RPMI7951 (cell line): ENCODE measurements at places on chromosomes 13 and 19.

DNA sequence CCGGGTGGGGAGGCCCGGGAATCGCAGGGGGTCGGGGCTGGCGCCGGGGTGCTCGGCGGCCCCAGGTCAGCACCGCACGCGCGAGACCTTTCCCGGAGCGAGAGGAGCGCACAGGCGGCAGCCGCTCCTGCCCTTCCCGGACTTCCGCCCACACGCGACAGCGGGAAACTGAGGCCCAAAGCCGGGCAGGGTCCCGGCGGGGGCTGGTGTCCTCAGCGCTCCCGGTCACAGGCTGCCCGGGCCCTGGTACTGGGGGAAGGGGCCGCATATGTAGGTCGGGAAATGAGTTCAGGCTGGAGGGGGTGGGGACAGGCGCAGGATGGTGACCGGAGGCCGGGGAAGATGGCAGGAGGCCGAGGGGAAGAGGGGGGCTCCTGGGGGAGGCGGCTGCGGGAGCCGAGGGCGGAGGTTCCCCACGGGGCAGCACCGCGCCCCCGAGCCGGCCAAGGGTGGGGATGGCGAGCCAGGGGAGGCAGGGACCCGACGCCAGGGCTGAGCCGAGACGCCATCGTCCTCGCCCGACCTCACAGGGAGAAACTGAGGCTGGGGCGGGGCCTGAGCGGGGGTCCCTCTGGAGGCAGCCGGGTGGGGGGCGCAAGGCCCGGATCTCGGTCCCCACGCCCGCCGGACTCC, 662 bp downstream of the CBARP start:
- no peak for DNase-seq

DNA sequence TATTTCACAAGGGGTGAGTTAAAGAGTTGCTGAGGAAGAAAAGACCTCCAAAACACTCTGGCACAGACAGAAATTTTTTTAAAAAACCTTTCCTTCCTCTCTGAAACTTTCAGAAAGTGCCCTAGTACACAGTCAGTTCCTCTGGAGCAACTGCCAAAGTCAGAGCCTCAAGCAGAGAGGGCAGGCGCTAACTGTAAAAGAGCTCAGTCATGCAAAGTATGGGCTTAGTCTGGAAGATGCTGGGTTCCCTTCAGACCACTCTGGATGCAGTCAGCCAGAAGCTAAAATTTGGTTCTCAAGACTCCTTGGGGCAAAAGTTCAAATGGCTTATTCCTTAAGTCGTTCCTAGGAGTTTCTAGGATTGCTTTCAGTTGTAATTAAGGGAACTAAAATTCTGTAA, 671.6 kb downstream of the PCDH9 start:
- DNase-seq: no peak

DNA sequence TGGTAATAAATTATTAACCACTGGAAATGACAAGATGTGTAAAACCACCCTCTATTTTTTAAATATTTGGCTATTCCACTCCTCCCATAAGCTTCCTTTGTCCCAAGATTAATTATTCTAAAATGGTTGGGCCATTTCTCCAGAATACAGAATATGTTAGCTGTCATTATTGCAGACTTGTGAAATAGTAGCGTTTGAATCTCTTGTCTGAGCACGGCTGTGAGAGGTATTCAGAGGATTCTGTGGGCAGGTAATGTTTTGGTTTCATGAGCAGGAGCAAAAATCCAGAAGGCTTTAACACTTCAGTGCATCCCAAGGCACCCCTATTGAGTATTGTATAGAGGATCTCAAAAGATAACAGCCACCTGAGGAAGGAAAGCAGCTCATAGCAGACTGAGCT, 256.0 kb downstream of the UQCRFS1 start:
- DNase-seq: no peak

- no peak for DNase-seq
Measured at GRCh38 chr13:67155898-67156722, 74.0 kb downstream of the PCDH9 start.

GRCh38 chr13:78228940-78229339, 310.3 kb upstream of the EDNRB start:
- DNase-seq: no peak

GRCh38 chr19:355134-355533, 10.5 kb upstream of the MIER2 start:
- peak; percentile 27 for DNase-seq

DNA sequence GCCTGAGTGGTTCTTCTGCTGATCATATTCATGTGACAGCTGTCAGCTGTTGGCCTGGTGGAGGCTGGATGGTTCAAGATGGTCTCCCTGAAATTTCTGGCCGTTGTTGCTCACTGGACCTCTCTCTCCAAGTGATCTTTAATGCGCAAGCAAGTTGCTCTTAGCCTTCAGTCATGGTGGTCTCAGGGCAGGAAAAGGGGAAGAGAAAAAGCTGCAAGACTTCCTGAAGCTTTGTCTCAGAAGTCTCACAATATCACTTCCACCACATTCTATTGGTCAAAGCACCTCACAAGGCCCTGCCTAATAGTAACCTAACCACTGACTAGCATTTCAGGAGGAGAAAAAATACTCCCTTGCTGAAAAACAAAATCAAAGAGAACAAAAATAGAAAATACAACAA, 1.6 kb upstream of the ZNF567 start:
- no peak for DNase-seq

- no peak for DNase-seq
Measured at GRCh38 chr13:41401366-41401765, 56.0 kb upstream of the RGCC start.

- DNase-seq: peak; percentile 46
Measured at GRCh38 chr13:26941345-26942174, 181.0 kb upstream of the GPR12 start.

DNA sequence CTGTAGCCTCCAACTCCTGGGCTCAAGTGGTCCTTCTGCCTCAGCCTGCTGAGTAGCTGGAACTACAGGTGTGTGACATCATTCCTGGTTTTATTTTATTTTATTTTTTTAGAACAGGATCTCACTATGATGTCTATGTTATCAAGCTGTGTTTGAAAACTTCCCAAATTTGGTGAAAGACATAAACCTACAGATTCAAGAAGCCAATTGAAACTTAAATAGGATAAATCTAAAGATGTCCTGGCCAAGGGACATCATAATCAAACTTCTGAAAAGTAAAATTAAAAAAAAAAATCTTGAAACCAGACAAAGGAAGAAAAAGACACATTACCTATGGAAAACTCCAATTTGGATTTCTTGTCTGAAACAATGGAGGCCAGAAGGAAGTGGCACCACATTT, 23.1 kb upstream of the PDX1 start:
- no peak for DNase-seq

DNA sequence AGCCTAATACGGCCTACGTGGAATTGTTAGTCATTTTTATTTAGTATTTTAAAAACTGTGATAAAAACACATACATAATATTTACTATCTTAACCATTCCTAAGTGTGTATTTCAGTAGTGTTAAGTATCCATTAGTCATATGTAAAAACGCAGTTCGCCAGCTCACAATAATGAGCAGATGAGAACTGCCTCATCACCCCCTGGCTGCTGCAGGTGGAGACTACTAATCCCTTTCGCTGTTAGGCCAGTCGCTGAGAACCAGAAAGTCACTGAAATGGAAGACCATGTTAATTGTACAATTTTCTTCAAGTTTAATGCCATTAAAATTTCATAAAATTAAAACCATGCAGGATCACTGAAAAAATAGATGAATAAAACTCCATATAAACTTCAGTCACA, 1.6 kb downstream of the ESD start:
- DNase-seq: no peak

DNA sequence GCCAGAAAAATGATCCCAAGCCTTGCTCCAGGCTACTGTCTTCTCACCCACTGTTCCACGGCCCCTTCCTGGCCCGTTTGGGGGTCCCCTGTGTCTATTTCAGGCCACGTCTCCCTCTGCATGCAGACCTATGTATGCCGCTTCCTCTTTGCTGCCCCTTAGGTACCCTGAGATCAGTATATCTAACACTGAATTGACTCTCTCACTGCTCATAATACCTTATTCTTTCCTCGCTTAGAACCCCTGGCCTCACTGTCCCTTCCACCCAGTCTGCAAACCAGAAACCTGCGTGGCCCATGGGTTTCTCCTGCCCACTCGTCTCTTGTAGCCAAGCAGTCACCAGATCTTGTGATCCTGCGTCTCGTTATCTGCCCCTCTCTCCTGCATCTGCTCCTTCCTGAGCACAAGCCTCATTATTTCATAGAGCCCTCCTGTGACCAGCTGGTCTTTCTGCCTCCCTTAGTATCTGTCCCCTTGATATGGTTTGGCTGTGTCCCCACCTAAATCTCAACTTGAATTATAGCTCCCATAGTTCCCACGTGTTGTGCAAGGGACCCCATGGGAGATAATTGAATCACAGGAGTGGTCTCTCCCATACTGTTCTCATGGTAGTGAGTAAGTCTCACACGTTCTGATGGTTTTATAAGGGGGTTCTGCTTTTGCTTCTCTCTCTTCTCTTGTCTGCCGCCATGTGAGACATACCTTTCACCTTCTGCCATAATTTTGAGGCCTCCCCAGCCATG, 109.0 kb upstream of the RNF113B start:
- no peak for DNase-seq

- peak; percentile 42 for DNase-seq
Measured at GRCh38 chr13:32019612-32020233, 11.9 kb upstream of the FRY start.

DNA sequence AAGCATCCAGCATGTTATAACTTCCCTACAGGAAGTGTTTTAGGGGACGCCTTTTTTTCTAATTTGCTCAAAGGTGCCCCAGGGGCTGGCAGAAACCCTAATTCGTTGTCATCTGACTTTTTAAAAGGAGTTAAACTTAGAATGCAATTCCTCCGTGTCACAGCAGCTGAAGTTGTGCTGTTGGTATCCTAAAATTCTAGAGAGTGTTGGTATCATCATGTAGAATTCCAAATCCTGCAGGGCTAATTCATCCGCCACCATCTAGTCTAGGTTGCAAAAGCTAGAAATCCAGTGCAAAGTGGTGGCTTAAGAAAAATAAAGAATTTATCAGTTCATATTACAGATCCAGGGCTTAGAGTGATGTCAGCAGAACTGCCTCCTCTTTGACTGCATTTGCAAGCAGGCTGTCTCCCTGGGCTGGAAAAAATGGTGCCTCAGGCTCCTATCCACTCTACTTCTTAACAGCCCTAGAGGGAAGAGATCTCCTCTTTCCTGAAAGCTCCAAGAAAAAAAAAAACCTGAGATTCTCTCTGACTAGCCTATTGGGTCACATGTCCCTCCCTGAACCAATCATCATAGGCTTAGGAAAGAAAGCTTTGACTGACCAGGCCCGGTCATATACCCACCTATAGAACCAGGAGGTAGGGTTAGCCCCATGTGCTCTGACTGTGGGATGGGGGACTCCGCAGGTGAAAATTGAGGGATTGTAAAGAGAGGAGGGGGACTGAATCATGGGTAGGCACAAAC, 73.0 kb downstream of the MAP4K1 start:
- DNase-seq: peak; percentile 69

- no peak for DNase-seq
Measured at GRCh38 chr13:72104656-72105180, 237.7 kb upstream of the DACH1 start.

DNA sequence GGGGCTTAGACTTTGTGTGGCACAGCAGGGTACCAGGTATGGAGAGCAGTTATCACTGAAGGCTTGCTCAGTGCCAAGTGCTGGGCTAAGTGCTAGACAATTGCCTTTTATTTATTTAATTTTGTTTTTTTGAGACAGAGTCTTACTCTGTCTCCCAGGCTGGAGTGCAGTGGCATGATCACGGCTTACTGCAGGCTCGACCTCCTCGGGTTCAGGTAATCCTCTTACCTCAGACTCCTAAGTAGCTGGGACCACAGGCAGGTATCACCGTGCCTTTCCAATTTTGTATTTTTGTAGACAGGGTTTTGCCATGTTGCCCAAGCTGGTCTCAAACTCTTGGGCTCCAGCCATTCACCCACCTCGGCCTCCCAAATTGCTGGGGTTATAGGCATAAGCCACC, 256.9 kb downstream of the ZNF536 start:
- DNase-seq: no peak

DNA sequence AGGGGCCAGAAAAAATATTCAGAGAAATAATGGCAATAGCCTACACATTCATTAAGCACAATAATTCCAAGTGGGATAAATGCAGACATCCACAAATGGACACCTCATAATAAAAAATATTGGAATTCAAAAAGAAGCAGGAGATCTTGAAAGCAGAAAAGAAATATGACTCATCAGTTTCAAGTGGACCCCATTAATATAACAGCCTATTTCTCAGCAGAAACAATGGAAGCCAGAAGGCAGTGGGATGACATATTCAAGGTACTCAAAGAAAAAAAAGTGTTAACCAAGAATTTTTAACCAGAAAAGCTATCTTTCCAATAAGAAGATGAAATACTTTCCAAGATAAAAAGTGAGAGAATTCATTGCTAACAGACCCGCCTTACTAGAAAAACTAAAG, 48.4 kb upstream of the CYP2A13 start:
- DNase-seq: no peak
